ENCODE measurements at places on chromosomes 11 and 22. TPM values are rescaled to one million over a fixed set of nuclear protein-coding genes. Genes with fewer than 3 reads are reported as not detected.

OR2AT4 gene
- not detected for polyA plus RNA-seq

RIBC2 gene
- polyA plus RNA-seq = 0.58 TPM

PDGFD gene
- 1.2 TPM for polyA plus RNA-seq

- no peak for DNase-seq
These were observed 69.4 kb downstream of the ARL14EP start for GRCh38 chr11:30392221-30392784.

DPP3 gene
- polyA plus RNA-seq = 85.2 TPM

GP1BB gene
- 1.3 TPM for polyA plus RNA-seq

VSIG10L2 gene
- not detected for polyA plus RNA-seq

- no peak for DNase-seq
These were observed 16.0 kb upstream of the CCDC90B start for GRCh38 chr11:83302151-83302550.

DNA sequence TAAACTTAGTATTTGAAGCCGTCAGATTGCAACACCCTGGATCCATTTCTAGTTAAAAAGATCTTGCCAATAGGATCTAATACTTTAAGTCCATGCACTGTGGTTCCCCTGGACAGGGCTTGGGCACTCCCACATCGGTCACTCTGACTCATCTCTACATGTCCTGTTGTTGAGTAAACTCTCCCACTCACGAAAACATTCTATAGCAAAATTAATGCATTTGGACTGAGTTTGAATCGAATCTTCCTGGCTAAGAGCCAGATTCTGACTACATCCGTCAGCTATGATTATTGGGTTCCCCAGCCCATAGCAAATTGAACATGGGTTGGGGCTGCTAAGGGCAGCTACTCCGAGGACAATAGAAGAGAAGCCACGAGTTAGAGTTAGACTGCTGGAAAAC lies 182.1 kb upstream of the SORL1-AS1 start:
- peak; percentile 74 for DNase-seq

Data from BJ (cell line).